ENCODE measurements at places on chromosomes 5 and 9.

DNA sequence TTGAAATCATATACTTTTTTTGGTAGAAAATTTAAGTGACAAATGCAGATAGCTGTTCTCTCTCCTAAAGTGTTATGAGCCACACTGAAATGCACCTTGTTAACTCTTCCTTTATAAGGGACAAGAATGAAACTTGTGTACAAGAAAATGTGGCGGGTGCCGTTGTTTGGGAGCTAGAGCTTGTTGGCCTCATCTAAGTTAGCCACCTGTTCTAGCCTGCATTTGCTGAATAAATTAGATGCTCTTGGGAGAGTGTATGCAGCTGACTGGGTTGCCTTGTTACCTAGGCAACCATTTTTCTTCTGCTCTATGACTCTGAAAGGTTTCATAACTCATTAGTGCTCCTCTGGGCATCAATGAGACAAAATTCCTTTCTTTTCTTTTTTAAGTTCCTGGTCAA is 174.3 kb downstream of the TAF11L14 start:
- DNase-seq = no peak

- no peak for DNase-seq
These were observed 36.0 kb downstream of the ROR2 start for GRCh38 chr9:91913986-91914385.

DNA sequence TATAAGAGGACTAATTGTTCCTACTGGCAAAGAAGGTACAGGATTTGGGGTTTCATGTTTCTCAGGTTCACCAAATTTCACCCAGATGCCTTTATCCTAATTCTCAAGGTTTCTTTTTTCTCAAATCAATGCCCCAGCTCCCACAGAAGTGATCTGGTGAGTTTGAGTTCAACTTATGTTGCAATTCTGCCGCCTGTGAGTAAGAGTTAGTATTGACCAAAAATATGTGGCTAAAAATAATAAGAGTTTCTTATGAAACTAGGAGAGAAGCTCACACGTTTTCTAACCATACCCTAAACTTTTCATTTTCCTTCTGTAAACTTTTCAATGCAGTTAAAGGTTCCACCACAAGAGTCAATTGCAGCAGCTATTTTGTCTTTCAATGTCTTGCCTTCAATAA is 15.1 kb downstream of the SLCO6A1 start:
- no peak for DNase-seq

- no peak for DNase-seq
These were observed 182.5 kb upstream of the RAD23B start for GRCh38 chr9:107100591-107100990.

GRCh38 chr5:119255571-119256356 is 100.1 kb upstream of the TNFAIP8 start:
- DNase-seq = no peak

DNA sequence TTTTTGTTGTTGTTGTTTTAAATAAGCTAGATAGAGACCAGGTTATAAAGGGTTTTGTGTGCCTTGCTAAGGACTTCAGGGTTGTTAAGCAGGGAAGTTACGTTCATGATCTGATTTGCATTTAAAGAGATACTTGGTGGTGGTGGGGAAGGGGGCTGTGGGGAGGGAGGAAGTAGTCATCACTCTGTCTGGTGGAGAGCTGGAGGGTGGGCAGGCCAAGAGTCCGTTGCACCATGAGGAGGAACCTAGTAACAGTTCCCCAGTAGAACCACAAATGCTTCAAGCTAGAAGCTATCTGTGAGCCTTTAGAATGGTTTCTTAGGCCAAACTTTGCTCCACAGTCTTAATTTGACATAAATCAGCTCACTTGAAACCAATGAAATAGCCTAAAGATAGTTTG is 18.7 kb upstream of the ROPN1L start:
- no peak for DNase-seq

- peak; percentile 69 for DNase-seq
These were observed 1.0 kb downstream of the GGTA1 start for GRCh38 chr9:121498487-121499176.
